H54 (cell line): ENCODE measurements at places on chromosomes 5 and 9.

GRCh38 chr5:54586336-54586735 lies 68.8 kb downstream of the SNX18 start:
- DNase-seq = no peak

DNA sequence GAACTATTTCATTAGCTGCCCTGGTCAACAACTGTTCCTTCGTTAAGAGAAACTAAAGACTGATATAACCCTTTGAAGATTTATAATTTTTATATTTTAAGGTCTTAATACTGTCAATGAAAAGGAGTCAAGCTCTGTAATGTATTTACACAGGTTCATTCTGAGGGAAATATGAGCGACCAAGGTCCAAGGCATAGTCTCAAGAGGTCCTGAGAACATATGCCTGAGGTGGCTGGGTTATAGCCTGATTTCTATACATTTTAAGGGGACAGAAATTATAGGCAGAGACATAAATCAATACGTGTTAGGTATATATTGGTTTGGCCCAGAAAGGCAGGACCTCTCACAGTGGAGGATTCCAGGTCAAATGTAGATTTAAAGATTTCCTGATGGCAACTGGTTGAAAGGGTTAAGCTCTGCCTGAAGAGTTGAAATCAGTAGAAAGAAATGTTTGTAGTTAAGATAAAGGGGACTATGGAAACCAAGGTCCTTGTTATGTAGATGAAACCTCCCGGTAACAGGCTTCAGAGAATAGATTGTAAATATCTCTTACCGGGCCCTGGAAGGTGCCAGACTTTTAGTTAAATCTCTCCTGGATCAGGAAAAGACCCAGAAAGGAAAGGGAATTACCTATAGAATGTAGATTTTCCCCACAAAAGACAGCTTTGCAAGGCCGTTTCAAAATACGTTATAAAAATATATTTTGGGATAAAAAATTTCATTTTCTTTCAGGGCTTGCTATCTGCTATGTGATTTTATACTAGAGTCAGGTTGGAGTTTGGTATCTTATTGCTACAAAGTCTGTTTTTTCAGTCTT lies 107.3 kb upstream of the PRLR start:
- DNase-seq = no peak

- DNase-seq = no peak
Observed at GRCh38 chr5:34542818-34543217, 113.3 kb upstream of the RAI14 start.

- no peak for DNase-seq
Observed at GRCh38 chr5:129658801-129659200, 89.1 kb upstream of the MINAR2 start.

GRCh38 chr5:134028496-134028895 lies 23.7 kb upstream of the VDAC1 start:
- no peak for DNase-seq

DNA sequence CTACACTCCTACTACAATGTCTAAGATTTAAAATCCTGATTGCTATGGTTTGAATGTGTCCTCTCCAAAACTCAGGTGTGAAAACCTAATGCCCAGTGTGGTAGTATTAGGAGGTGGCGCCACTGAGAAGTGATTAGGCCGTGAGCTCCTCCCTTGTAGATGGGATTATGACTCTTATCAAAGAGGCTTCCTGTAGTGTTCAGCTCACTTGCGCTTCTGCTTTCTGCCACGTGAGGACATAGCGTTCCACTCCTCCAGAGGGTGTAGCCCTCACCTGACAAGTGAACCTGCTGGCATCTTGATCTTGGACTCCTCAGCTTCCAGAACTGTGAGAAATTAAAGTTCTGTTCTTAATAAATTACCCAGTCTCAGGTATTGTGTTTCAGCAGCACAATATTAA lies 33.0 kb upstream of the WHRN start:
- DNase-seq = no peak

DNA sequence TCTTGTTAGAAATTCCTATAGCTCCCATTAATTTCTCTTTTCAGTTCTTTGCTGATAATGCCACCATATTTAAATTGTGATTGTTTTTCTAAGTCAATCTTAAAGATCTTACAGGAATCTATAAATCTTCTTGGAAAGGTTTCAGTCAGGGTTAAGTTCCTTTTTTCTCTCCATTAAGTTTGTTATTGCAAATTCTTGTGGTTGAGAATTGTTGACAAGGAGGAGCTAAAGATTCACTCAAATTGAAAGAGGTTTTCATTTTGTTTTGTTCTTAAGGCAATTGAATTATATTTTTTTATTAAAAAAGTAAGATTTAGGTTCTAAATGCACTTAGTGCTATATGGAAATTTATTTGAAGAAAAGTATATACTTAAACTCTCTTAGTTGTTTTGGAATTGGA lies 213.4 kb downstream of the PRR16 start:
- no peak for DNase-seq

DNA sequence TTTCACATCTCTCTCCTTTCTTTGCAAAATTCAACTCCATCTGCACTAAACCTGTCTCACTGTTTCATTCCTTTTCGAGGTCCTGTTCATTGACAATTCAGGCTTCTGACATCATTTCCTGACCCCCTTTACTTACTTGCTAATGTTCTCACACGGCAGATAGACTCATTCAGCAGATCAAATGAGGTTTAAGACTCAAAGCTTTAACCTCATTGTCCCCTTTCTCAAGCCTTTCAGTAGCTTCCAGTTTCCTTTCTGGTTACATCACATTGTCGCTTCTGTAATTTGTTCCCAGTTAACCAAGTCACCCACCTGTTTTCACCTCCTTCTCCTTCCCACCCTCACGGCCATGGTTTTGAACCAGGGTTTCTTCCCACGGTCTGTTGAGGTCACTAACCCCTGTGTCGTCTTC lies 143.4 kb upstream of the OTULINL start:
- no peak for DNase-seq

- DNase-seq = no peak
Observed at GRCh38 chr5:54251981-54252380, 58.4 kb downstream of the ARL15 start.

DNA sequence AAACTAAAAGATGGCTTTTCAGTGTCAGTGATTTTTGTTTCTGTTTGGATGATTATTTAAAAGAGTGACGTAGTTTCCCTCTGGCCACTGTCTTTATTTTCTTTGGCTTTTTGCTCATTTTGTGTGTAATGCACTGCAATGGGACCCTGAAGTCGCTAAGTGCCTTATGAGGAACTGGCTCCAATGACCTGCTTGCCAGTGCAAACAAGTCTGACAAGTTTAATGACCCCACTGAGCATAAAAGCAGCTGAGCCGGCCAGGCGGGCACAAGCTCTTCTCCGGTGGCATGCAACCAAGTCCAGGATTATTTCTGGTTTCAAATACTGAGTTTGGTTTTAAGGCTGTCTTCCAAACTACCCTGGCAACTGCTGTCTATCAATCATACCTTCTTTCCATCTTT lies 15.6 kb upstream of the GNA14 start:
- no peak for DNase-seq

GRCh38 chr9:121529237-121529987 lies 29.8 kb upstream of the GGTA1 start:
- peak; percentile 99 for DNase-seq

- no peak for DNase-seq
Observed at GRCh38 chr9:109907810-109908458, 127.9 kb downstream of the PALM2AKAP2 start.

- DNase-seq = no peak
Observed at GRCh38 chr5:137019229-137019628, 479.9 kb downstream of the SPOCK1 start.

GRCh38 chr9:15115702-15116101 lies 191.3 kb downstream of the TTC39B start:
- no peak for DNase-seq

- DNase-seq = no peak
Observed at GRCh38 chr9:69036309-69036708, 757 bp downstream of the FXN start.

DNA sequence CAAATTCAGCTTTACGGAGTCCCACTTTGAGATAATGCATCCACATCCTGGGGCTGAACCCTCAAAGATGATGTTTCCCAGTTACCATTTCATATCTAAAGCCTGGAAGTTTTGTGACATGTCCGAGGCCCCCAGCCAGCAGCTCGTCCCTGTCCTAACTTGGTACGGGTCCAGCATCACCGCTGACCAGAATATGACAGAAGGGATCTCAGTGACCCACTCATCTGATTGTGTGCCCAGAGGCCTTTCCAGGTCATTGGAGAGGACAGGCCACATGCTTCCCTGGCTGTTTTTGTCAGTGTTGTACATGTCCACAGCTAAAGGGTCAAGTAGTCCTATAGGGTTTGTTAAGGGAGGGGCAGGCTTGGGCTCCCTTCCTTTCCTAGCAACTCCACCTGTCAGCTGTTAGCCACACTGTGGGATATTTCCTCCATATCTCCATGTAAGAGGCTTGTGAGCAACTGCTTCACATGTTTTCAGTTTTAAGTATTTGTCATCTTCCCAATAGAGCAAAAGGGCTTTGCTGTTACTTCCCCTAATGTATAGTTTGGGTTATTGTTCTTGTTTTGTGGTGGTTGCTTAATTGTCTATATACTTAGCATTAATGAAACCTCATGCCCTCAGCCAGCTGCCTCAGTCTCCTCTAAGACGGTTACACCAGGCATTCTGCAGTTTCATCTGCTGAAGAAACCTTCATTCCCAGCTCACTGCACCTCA lies 33.4 kb downstream of the SECISBP2 start:
- DNase-seq = no peak
